Stimulated activated naive B cell treated with anti-CD40 and anti-IgM and Interleukin-4, amounts not matched to agents 10 μg/mL and 1 μg/mL and 100 μg/mL, for 72 hours (primary cell): ENCODE measurements at places on chromosomes 13 and 19.

DNA sequence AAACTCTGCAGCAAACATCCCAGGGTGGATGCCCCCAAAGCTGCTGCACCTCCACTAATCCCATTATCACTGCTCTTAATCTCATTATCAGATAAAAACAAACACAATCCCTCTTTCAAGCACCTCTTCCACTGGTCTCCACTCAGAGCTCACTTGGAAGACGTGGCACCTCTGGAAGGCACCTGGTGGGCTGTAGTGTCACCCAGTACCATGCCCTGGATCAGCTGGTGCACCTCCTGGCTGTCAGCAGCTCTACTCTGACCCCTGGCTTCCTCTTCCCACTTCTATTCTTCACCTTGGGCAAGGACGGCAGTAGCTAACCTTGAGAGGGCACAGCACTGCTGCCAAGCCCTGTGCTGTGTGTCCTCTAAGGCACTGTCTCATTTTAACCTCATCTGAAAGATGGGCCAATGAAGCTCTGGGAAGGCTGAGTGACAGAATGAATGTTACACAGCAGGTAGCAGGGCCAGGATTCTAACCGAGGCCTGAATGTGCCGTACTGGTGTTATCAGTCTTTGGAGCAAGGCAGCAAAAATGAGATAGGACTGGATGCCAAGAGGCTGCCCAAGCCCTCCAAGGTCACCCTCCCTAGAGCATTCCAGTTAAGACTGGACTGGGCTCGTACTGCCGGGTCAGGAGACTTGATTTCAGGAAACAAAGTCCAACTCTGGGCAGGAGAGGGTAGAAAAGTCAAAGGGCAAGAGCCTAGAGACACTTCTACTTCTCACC is 7.4 kb downstream of the BRD4 start:
- DNase-seq = no peak
- peak overlapping the region; percentile 72 for H3K27ac ChIP-seq
- H3K4me1 ChIP-seq = peaks cover 89% of the 10 kb centered on the region
- H3K36me3 ChIP-seq = peaks cover 5% of the 10 kb centered on the region
- peak overlapping the region; percentile 8 for H3K4me3 ChIP-seq

GRCh38 chr19:54489766-54490165 is 12.9 kb upstream of the LAIR2 start:
- no peak for DNase-seq
- H3K27ac ChIP-seq = no peak overlapping the region
- H3K27me3 ChIP-seq = peaks cover 54% of the 10 kb centered on the region

DNA sequence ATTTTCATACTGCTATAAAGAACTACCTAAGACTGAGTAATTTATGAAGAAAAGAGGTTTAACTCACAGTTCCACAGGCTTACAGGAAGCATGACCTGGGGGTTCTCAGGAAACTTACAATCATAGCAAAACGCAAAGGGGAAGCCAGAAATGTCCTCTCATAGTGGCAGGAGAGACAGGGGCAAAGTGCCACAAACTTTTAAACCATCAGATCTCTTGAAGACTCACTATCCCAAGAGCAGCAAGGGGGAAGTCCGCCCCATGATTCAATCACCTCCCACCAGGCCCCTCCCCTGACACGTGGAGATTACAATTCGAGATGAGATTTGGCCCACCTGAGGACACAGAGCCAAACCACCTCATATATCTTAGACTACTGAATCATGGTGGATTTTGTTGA is 198.7 kb downstream of the KCTD12 start:
- no peak overlapping the region for H3K4me3 ChIP-seq
- no peaks in the 10 kb centered on the region for H3K27me3 ChIP-seq
- no peak for DNase-seq
- H3K36me3 ChIP-seq = no peaks in the 10 kb centered on the region
- no peak overlapping the region for H3K27ac ChIP-seq

DNA sequence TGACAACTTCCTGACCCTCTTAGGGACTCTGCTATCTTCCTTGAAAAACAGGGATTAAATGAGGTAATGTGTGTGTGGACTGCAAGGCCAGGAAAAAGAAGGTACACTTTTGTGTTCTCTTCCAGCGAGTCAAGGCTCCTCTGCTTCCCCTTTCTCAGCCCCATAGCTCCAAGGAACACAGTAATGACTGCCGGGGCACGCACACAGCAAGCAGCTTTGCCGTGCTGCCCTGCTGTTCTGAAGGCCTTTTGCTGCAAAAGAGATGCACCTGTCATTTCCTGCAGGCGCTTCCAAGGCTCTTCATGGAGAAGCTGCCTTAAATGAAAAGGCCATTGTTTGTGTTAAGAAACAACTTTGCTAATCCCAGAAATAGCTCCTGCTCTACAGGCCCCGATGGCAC is 84.6 kb downstream of the CYSLTR2 start:
- peaks cover 5% of the 10 kb centered on the region for H3K27me3 ChIP-seq
- no peak overlapping the region for H3K4me3 ChIP-seq
- no peak overlapping the region for H3K27ac ChIP-seq
- DNase-seq = no peak
- no peaks in the 10 kb centered on the region for H3K36me3 ChIP-seq

- no peak overlapping the region for H3K4me3 ChIP-seq
- no peaks in the 10 kb centered on the region for H3K27me3 ChIP-seq
- no peaks in the 10 kb centered on the region for H3K4me1 ChIP-seq
- no peak overlapping the region for H3K27ac ChIP-seq
- DNase-seq = no peak
Observed at GRCh38 chr13:40232311-40233040, 434.0 kb downstream of the FOXO1 start.

- H3K27ac ChIP-seq = no peak overlapping the region
- no peaks in the 10 kb centered on the region for H3K4me1 ChIP-seq
- H3K27me3 ChIP-seq = no peaks in the 10 kb centered on the region
- no peak for DNase-seq
- H3K36me3 ChIP-seq = no peaks in the 10 kb centered on the region
Observed at GRCh38 chr13:69556540-69557196, 551.0 kb upstream of the ATXN8OS start.

DNA sequence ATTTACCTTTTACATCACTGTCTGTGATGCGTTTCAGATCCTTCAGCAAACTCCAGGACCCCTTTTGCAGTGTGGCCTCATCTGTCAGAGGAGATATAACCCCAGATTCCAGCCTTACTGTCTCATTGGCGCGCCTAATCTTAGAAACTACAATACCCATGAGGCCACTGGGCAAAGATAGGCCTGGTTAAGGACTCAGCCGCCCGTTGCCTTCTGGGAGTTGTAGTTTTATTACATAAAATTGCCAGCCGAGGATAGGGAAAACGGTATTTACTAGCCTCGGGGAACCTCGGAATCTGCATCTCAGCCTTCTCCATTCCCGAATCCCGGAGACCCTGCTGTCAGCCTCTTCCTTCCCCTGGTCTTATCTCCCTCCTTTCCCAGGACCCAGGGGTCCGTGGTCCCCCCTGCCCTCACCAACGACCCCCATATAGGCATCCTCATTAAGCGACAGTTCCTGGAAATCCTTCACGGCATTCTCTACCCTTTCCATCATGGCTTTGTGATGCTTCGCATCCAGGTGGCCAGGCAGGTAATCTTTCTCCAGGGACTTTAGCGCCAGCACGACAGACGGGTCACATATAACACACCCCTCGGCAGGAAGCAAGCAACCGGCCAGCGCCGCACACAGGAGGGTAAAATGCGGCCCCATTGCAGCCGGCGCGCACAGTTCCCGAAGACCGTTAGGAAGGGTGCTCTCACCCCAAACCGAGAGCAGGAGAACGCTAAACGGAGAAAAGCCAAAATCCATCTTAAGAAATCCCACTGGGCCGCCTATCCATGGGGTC is 1.3 kb downstream of the IZUMO1 start:
- H3K27ac ChIP-seq = no peak overlapping the region
- H3K4me1 ChIP-seq = peaks cover 13% of the 10 kb centered on the region
- peaks cover 4% of the 10 kb centered on the region for H3K36me3 ChIP-seq
- DNase-seq = no peak

- H3K27me3 ChIP-seq = peaks cover 25% of the 10 kb centered on the region
- H3K36me3 ChIP-seq = peaks cover 4% of the 10 kb centered on the region
- no peak overlapping the region for H3K27ac ChIP-seq
- DNase-seq = no peak
- H3K4me3 ChIP-seq = no peak overlapping the region
Observed at GRCh38 chr19:51127032-51127431, 2.3 kb downstream of the SIGLEC9 start.

DNA sequence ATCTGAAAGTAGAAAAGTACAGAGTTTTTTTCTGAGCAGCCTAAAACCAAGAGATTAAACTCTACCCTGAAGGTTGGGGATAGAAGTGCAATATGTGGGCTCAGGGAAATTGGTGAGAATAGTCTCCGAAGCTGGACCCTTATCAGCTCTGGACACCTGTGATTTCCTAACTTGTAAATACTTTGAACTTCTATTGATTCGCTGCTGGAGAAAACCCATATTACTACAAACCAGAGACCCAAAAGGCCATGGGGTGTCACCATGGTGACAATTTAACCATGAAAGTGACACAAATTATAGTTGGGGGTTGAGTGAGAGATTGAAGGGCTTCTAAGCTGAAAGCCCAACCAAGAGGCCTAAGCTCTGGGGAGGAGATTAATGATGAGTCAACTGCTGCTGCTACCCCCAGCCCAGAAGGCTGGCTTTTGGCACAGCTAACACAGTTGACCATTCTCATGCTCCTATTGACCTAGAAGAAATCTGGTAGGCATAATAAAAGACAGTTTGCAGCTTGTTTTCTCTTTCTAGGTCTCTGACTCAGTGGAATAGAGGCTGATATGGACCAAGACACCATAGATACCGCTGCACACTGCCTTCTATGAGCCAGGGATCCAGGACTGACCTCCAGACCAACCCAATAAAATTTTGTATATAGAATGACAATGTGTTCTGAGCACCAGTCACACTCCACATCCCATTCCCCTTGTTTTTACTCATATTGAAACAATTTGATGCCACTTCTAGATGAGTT is 131.9 kb upstream of the FNDC3A start:
- DNase-seq = no peak
- no peaks in the 10 kb centered on the region for H3K36me3 ChIP-seq
- no peak overlapping the region for H3K27ac ChIP-seq
- no peaks in the 10 kb centered on the region for H3K4me1 ChIP-seq
- H3K27me3 ChIP-seq = no peaks in the 10 kb centered on the region
